WTC11 (cell line): ENCODE measurements at places on chromosomes 5 and 9.

GRCh38 chr9:128499920-128500319 is 4.6 kb upstream of the GLE1 start:
- no peak for DNase-seq

DNA sequence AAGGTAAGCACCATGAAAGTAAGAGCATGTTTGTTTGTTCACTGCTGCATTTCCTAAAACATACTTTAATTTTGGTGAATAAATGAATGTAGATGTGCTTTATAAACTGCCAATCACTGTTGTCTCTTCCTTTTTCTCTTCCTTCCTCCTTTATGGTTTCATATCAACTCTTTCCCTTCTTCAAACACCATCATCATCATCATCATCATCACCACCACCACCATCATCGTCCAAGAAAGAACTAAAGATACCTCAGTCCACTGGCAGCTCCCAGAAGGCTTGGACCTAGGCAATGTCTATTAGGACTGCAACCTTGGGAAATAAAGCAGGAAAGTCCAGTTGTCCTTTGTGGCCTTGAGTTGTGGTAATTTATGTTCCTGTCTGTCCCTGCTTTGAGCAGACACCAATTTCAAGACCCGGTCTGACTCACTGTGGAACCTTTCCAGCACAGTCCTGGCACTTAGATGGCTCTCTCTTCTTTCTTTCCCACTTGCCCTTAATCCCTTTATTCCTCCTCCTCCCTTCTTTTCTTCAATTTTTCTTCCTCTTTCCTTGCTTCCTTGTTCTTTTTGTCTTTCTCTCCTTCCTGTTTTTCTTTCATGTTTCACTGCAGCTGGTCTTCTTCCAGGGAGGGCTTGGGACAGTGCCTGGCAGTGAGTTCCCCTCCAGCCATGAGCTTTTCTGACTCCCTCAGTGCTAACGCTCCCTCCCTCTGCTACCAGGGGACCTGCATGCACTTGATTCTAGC is 99.3 kb downstream of the ANGPTL2 start:
- no peak for DNase-seq

GRCh38 chr5:67465537-67466207 is 269.1 kb upstream of the CD180 start:
- no peak for DNase-seq

DNA sequence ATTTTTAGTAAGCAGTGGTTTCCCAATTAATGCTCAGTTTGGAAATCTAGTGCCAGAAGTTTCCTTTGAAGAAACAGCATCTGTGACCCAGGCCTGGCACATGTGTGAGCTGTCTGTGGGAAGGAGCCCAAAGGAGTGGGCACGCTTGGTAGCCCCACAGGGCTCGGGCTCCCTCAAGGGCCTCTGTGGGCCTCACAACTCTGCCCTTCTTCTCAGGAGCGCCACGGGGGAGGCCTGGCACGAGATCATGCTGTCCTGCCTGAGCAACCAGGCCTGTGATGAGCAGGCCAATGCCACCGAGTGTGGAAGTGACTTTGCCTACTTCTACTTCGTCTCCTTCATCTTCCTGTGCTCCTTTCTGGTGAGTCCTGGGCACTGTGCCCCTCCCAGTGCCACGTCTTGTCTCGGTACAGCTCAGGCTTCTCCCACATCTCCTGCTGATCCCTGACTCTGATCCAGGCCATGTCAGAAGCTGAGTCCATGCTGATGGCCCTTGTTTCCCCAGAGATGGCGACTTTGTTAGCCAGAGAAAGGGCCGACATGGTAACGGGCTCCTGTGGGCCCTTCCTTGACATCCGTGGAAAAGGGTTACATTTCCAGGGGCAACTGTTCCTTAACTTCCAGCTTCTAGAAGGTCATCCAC is 200.4 kb downstream of the CACNA1B start:
- no peak for DNase-seq

GRCh38 chr5:139468421-139468931 is 2.3 kb upstream of the SMIM33 start:
- peak; percentile 45 for DNase-seq

DNA sequence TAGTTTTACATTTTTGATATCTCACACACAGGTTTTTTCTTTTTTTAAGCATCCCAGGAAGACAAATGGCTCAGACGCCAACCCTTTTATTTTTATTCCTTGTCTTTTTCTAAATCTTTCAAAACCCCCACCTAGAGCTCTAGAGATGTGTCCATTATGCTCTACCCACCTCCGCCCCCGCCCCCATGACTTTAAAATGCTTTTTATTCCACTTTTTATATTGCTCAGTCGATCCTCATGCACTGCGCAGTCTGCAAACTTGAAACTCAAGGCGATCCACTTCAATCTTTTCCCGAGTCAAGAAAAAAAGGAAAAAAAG is 411 bp upstream of the MAT2B start:
- no peak for DNase-seq

DNA sequence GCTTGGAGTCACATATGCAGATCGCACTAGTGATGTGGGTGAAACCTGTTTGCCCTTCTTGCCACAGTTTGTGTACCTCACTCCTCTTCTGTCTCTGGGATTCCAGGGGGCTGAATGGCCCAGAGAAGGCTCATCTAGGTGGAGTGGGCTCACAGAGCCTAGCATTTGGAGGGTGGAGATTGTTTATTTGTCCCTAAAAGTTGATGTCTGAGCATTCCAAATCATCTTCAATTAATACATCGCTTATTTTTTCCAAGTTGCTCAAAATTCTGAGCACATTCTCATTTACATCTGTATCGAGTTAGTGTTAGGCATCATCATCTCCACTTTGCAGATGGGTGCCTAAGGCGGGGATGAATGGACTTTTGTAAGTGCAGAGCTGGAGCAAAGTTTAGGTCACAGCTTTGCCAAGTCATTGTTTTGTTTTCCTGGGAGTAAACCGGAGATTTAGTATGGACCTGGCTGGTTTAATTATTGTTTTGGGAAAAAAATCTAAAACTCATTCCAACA is 2.0 kb downstream of the ABL1 start:
- no peak for DNase-seq

DNA sequence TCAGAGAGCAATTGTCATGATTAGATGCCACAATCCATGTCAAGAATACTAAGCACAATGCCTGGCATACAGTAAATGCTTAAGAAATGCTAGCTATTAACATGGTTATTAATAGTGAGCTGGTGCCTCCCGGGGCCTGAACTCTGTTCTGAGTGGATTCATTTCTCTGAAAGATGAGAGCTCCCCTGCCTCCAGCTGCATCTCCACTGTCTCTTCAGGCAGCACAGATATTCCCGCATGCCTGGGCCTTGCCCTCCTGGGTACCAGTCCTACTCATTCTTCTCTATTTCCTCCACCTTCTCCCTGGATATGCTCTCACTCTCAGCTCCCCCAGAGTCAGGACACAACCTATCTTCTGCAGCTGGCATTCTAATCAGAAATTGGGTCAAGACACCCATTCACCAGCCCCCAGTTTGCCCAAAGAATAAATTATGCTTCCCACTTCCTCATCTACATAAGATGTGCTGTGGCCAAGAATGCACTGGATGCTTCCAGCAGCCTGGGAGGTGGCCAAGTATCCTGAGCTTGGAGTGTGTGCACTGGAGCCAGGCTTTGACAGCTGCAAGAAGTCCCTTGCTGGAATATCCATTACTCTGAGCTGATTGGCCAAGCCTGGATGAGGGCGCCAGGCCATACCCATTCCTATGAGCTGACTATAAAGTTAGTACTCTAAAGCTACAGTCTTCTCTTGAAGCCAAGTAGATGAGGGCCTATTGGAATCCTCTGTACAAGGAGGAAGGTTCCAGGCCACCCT is 669.0 kb downstream of the ACTL7B start:
- no peak for DNase-seq

GRCh38 chr9:4762108-4762885 is 21.3 kb upstream of the AK3 start:
- peak; percentile 84 for DNase-seq

- peak; percentile 90 for DNase-seq
Measured at GRCh38 chr9:35604578-35605350, at the start of gene TESK1. TESK1 (plus strand) TSS chr9:35605262; CDS start chr9:35605620, 358 bp downstream.

DNA sequence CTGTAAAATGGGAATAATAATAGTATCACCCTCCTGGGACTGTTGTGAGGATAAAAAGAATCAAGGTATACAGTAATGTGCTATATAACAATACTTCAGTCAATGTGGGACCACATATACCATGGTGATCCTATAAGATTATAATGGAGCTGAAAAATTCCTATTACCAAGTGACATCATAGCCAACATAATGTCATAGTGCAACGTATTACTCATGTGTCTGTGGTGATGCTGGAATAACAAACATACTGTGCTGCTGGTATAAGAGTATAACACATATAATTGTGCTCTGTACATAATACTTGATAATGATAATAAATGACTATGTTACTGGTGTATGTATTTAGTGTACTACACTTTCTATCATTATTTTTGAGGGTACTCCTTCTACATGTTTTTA is 38.1 kb downstream of the LIFR start:
- no peak for DNase-seq

DNA sequence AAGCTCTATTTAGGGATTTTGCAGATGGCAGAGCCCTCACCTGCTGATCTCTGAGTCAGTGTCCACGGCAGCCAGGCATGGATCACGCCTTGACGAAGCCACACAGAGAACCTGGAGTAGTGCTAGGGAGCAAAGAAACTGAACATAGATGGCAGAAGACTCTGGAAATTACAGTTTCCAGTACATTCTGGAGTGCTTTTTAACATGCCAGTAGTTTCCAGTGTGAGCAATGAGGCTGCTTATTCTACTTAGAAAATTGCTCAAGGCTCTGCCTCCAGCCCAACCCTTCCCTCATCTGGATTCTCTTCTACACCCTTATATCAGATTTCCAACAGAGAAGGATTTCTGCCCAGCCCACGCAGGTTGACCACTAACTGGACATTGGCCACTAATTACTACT is 203.3 kb downstream of the ADAMTS12 start:
- DNase-seq = no peak

DNA sequence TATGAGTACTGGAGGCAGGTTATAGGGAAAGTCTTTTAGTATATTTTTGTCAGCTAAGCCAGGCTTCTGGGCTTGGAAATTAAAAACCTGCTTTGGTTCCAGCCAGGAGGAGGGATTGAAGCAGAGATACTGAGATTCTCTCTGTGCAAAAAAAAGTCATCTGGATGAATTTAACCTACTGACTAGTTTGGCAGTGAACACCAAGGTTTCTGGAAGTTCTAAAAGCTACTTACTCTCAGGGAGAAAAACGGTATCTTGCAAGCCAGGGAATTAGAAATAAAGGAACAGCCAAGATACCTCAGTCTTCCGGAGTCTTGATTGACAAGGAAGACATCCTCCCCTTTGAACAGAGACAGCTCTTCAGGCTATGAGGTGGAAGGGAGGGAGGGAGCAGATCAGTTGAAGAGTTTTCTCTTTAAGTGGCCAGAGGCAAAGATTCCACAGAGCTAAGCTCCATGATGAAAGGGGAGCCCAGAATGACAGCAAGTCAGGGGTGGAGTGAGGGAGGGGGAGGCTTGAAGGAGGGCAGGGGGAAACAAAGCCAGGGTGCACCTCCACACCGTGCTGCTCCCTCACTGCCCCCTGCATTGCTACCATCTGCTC is 8.3 kb upstream of the ZBTB34 start:
- no peak for DNase-seq

GRCh38 chr9:97954550-97954989 is 16.6 kb upstream of the HEMGN start:
- peak; percentile 71 for DNase-seq

DNA sequence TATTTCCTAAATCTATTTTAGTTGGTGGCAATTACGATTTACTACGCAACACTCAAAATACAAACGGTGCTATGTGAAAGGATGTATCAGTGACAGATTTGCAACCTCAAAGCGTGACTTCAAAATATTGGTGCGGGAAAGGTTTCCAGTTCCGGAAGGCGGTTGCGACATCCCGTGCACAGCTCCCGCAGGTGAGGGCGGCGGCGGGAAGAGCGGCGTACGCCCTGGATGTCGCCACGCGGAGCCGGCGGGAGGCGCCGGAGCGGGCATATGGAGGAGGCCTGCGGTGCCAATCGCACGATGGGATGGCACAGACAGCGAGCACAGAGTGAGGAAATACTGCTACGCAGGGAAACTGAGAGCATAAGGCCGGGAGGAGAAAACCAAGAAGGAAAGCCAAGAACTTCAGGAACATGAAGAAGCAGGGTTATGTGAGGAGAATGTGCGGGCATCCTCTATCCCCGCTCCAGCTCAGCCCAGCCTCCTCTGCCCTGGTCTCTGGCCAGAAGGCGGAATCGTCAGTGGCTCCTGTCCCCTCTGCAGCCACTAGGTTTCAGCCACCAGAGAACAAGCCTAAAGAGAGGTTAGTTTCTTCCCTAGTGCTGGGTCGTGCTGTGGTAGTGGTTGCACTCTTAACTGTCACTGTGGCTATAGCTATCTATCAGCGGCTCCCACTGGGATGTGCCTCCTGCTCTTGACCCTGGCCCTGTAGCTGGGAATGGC is 378.1 kb upstream of the TLE4 start:
- DNase-seq = peak; percentile 12

DNA sequence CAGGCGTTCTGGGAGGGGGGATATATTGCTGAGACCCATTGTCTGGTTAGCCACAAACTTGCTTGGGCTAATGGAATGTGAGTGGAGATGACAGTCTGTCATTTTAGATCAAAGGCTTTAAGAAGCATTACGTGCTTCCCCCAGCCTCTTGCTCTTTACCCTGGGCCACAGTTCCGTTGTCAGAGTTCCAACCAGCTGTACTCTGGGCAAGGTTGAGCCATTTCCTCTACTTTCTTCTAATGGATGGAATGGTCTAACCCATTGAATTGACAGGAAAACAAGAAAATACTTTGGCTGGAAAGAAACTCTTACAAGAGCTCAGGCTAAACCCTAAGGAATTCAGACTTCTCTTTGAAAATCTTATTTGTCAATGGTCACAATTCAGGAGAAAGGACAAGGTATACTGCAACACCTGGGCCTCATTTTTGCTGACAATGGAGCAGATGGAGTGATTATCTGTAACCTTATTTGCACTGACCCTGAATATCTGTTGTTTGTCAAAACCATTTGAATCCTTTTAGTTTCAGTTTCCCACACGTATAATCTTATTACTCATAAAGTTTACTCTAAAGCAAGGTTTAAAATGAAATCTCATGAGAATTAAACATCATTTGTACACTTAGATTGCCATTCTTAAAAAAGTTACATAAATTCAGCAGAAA is 231.4 kb downstream of the PDE4D start:
- no peak for DNase-seq

GRCh38 chr5:169997798-169998197 is 17.5 kb upstream of the INSYN2B start:
- DNase-seq = no peak

GRCh38 chr9:96086936-96087571 is 211.6 kb downstream of the ERCC6L2 start:
- DNase-seq = no peak
